Thoracic aorta endothelial cell (primary cell): ENCODE measurements at places on chromosomes 4 and X. TPM values are rescaled to one million over a fixed set of nuclear protein-coding genes. Genes with fewer than 3 reads are reported as not detected.

NDUFC1 gene
- 55.9 and 56.6 TPM in 2 replicates for total RNA-seq

SYNPO2 gene
- 0.14 and 0.27 TPM in 2 replicates for total RNA-seq

STATH gene
- total RNA-seq: not detected in 2 replicates

TMSB15A gene
- 5.9 and 6.0 TPM in 2 replicates for total RNA-seq

SPANXN4 gene
- not detected in 2 replicates for total RNA-seq

TRIM75 gene
- total RNA-seq: not detected in 2 replicates

CAPN6 gene
- total RNA-seq: not detected in 2 replicates

SETD7 gene
- 83.9 and 85.1 TPM in 2 replicates for total RNA-seq

HEPH gene
- total RNA-seq: 0.66 and 1.8 TPM in 2 replicates

LONRF3 gene
- total RNA-seq: 16.7 and 18.8 TPM in 2 replicates

AP1S2 gene
- total RNA-seq: 67.2 and 147 TPM in 2 replicates

SYN1 gene
- not detected in 2 replicates for total RNA-seq

TDO2 gene
- not detected in 2 replicates for total RNA-seq

SPACA5 gene
- total RNA-seq: not detected in 2 replicates
